ENCODE measurements at places on chromosomes 12 and 14.
A peak's percentile ranks its signal among the peaks of the same experiment; 100 is the strongest.

- no peak for DNase-seq
Measured at GRCh38 chr12:106585105-106585520, 2.3 kb downstream of the RFX4 start.

DNA sequence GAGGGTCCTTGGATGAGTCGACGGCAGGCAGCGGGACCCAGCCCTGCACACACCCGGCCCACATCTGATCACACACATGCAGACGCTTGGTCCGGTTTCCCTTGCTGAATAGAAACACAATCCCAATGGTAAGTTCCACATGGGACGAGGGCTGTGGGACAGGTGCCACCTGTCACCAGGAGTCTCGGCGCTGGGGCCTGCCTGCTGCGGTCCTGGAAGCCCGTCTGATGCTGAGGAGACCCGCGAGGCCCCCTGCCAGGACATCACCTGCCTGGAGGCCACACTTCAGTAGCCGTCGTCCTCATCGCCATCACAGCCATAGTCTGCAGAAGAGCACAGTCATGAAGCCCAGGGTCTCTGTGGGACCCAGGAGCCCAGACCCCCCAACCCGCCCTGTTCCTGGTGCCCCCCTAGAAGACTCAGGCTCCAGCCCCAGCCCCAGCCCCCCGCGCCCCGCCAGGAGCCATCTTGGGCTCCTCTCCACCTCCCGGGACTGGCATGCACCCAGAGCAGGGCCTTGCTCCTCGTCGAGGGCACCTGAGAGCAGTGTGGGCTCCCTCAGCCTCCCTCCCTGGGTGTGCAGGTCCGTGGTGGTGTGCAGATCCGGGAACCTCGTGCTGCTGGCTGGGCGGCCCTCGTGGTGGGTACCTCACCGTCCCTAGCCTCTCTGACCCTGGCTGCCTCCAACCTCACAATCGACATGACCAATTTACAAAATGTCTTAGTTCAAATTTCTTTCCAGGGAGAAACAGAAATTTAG lies 29.3 kb upstream of the NUDT14 start:
- DNase-seq = no peak

DNA sequence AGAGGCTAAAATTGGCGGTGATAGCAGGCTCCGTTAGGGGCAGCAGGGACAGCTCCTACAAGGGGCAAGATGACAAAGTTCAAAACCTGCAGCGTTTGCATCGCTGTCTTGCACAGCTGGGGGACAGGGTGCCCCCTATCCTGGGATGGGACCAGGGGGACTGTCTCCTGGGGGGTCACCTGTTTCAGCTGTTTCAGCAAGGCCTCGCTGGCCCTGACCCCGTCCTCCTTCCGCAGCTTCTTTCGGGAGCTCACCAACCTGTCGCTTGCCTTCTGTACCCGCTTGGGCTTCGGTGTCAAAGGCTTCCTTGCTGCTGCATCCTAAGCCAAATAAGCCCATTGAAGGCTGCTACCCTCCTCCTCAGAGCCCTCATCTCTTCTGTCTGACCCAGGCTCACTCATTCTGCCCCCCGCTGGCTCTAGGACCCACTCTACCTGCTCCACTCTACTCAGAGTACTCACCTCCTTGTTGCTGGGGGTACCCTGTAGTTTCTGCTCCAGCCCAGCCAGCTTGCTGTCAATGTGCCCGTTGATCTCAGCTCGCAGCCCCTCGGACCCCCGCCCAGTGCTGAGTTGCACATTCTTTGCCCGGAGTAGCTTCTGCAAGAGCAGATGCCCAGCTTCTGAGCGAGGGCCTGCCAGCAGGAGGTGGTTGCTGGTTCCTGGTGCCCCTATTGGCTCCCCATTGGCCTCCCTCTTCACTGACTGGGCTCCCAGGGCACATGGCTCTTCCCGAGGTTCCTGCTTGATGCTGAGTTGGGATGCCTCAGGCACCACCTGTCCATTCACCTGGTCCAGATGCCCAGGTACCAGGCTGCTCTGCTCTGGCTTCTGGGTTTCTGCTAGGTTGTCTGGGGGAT lies 12.4 kb upstream of the PRKAG1 start:
- no peak for DNase-seq

- no peak for DNase-seq
Measured at GRCh38 chr14:50530358-50530757, 2.0 kb downstream of the MAP4K5 start.

DNA sequence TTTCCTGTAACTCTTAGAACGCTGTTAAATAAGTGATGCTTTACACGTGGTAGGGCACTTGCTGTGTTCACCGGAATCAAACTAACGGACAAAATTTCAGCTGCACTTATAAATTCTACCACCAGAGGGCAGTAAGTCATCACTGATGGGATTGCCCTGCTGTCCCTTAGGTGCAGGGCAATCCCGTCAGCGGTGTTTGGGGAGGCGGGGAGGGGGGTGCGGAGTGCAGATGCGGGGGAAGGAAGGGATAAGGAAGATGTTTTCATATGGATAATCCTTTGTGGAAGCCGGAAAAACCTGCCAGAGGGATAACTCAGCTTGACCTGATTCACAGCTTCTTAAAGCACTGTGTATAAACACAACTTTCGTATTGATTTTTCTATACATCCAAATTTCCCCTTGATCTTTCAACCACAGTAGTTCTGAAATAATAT lies 21.7 kb upstream of the SLC10A1 start:
- peak; percentile 78 for DNase-seq

- DNase-seq = no peak
Measured at GRCh38 chr14:86774916-86775315, 1218.1 kb downstream of the GALC start.

DNA sequence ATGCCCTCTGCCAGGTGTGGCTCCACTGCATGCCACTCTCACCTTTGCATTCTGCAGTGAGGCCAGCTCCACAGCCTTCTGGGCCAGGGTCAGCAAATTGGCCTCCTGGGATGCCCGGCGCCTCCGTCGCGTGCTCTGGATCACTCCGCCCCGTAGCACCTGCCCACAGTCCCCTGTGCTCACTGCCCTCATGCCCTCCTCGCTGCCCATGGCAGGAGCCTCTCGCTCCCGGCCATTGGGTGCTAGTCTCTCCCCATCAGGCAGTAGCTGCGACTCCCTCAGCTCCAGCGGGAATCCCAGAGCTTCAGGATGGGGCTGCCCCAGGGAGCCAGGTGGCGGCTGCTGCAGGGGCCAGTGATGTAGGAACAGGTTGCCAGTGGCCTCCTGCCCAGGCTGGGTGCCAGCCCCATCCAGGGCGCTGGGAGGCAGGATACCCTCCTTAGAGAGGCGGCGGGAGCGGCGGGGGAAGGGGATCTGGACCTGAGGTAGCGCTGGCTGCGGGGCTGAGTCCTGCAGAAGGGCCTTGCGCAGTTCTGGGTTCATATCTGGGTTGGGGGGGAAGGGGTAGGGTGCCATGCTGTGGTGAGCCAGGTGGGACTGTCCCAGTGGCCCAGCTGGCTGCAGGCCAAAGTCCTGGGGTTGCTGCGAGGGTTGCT lies 24.5 kb upstream of the PNMA1 start:
- DNase-seq = no peak

DNA sequence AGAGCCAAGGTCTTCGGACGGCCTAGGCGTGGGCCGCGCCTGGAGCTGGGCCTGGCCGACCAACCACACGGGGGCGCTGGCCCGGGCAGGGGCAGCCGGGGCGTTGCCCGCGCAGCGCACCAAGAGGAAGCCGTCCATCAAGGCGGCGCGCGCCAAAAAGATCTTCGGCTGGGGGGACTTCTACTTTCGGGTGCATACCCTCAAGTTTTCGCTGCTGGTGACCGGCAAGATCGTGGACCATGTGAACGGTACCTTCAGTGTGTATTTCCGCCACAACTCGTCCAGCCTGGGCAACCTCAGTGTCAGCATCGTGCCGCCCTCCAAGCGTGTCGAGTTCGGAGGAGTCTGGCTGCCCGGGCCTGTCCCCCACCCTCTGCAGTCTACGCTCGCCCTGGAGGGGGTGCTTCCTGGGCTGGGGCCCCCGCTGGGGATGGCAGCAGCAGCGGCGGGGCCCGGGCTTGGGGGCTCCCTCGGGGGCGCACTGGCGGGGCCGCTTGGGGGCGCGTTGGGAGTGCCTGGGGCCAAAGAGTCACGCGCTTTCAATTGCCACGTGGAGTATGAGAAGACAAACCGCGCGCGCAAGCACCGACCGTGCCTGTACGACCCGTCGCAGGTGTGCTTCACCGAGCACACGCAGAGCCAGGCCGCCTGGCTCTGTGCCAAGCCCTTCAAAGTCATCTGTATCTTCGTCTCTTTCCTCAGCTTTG lies 4.4 kb upstream of the SHMT2 start:
- DNase-seq = peak; percentile 68

DNA sequence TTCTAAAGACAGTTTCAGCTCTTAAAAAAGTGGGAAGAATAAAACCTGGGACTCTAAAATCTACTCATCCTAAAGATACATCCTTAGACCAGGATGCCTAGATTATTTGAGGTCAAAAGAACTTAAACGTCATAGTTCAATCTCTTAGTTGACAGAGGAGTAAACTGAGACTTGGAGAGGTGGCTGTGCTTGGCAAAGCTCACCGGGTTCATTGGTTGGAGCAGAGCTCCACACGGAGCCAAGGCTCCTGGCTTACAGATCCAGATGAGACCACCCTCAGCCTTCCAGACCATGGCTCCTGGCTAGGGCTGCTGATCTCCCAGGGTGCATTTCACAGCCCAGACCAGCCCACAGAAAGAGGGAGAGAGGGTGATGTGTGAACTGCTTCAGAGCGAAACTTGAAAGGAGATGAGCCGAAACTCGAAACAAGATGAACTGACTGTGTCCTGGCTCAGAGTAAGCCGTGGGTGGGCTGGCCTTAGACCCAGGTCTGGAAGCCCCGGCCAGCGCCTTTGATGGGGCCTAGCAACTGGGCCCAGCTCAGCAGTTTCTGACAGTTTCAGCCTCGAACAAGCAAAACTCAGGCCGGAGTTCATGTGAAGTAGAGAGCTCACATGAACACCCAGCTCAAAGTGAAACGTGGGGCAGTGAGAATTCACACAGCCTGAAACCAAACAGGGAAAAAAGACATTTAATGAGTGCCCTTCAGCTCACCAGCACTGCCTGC lies 1044.8 kb downstream of the BCL11B start:
- DNase-seq = no peak

GRCh38 chr12:48807981-48808380 lies 10.3 kb upstream of the CACNB3 start:
- DNase-seq = no peak

DNA sequence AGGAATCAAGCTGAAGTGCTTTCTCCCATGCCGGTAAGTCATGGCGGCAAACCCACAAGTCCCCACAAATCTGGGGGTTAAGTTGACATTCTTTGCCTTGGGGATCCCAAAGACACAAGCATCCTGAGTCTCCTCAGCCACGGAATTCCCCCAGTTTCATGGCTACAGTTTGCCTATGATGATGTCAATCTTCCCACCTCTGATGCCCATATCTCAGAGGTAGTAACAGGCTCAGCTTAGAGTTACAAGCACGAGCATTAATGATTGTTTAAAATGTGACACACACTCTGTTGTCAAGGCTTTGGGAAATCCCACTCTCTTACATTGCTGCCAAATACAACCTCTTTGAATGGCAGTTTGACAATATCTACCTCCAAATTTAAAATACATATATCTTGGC lies 22.3 kb downstream of the NOS1 start:
- DNase-seq = no peak

DNA sequence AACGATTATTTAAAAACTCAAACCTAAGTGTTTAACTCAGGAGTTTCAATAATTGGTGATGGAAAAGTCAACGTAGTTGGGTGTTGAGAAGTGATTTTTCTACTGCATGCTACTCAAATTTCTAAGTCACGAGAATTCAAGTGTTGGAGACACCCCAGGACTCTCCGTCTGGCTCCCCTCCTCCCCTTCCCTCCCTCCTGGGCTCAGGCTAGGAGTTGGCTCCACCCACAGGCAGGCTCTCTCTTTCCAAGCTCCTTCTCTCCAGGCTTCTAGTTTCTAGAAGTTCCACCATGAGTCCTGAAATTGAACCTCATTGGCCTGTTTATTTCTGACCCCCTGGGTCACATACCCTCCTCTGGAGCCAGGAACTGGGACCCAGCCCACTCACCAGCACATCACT lies 73.0 kb downstream of the TMEM132D start:
- no peak for DNase-seq

DNA sequence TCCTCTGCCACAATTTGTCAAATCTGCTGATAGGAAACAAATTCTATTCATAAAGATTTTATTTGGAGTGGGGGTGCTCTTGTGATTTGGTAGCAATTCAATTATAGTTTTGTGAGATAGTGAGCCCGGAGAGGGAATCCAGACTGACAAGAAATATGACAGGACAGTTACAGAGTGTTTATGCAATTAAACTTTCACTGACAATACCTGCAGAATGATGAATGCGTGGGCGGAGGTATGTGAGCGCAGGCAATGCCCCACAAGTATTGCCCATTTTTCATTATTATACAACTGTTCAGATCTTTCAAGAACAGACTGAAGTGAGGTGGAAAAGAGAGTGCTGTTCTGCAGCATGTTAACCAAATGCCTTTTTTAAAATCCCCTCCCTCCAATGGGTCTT lies 259.0 kb downstream of the EGLN3 start:
- DNase-seq = no peak

Measured in hematopoietic multipotent progenitor cell treated with erythropoietin and hydrocortisone succinate and interleukin-3 and kit ligand, for 8 days (in vitro differentiated cells).